Stimulated activated CD8-positive, alpha-beta memory T cell treated with anti-CD3 and anti-CD28 coated beads, Interleukin-7, amount 100 ng/mL, for 1 hour (primary cell): ENCODE measurements at places on chromosomes 2 and 18.

- no peak for DNase-seq
Measured at GRCh38 chr18:47284721-47285395, 33.4 kb upstream of the SKOR2 start.

- peak; percentile 77 for DNase-seq
Measured at GRCh38 chr2:62195421-62196277, at the start of gene B3GNT2. Gene B3GNT2 (plus strand): TSS chr2:62196115. CDS start chr2:62222221, 26,106 bp downstream.

DNA sequence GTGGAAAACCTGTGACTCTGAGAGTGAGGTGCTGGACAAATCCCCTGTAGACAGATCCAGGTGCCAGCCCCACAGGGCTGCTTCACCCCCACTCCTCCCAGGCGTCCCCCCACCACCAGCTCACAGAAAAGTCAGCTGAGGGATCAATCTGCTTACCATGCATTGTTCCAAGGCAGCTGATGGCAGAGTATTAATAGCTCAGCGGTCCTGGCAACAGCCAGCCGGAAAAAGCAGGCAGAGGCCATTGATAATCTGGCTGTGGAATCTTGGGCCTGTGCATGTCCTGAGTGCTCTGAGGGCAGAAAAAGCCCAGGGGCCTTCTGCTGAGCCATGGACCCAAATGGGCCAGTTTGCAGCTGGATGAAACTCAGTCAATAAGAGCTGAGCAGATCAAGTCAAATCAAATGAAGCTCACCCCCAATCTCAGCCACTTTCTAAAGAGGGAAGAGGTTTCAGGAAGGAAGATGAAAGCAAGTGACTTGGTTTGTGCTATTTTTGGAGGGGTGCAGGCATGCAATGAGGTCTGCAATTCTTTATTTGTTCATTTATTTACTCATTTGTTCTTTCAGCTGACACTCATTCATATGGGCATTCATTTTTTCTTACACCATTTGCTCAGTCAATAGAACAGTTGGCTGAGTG lies 63.4 kb downstream of the GYPC start:
- DNase-seq = no peak

GRCh38 chr2:206736935-206737334 lies 18.7 kb upstream of the DYTN start:
- DNase-seq = no peak

- no peak for DNase-seq
Measured at GRCh38 chr18:22817844-22818243, 115.3 kb upstream of the RBBP8 start.

DNA sequence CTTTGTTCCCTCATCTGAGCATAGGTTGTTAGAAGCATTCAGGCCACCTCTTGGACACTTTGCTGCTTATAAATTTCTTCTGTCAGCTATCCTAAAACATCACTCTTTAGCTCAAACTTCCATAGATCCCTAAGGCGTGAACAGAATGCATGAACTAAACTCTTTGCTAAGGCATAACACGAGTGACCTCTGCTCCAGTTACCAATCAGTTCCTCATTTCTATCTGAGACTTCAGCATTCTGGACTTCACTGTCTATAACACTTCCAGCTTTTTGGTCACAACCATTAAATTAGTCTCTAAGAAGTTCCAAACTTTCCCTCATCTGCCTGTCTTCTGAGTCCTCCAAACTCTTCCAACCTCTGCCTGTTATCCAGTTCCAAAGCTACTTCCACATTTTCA lies 8.3 kb upstream of the VWA3B start:
- DNase-seq = no peak
